GM13977 (cell line): ENCODE measurements at places on chromosomes 5 and 9.

DNA sequence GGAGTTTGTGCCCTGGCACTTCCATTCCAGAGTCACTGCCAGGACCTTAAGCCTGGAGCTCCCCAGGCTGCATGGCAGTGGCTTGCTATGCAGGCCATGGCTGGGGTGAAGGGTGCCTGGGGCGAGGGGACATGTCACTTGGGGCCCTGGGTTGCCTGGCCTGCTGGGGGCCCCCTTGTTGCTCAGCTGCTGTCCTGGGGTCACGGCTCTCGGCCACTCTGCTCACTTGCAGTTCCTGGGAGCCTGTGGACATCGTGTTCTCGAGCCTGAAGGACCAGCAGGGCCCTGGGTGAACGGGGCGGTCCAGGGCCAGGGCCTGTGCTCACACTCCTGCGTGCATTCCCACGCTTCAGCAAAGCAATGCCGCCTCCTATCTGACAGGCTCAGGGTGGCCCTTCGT, 14.5 kb upstream of the SLC2A6 start:
- DNase-seq: no peak

- DNase-seq: peak; percentile 83
Measured at GRCh38 chr9:98101868-98102273, 17.2 kb downstream of the TRIM14 start.

GRCh38 chr9:111320631-111321030, 9.4 kb downstream of the OR2K2 start:
- no peak for DNase-seq

- no peak for DNase-seq
Measured at GRCh38 chr5:111383288-111383970, 128.9 kb downstream of the STARD4 start.

GRCh38 chr9:90546200-90546599, 96.4 kb downstream of the DIRAS2 start:
- DNase-seq: no peak

- DNase-seq: no peak
Measured at GRCh38 chr5:179607160-179607931, 16.1 kb downstream of the HNRNPH1 start.

DNA sequence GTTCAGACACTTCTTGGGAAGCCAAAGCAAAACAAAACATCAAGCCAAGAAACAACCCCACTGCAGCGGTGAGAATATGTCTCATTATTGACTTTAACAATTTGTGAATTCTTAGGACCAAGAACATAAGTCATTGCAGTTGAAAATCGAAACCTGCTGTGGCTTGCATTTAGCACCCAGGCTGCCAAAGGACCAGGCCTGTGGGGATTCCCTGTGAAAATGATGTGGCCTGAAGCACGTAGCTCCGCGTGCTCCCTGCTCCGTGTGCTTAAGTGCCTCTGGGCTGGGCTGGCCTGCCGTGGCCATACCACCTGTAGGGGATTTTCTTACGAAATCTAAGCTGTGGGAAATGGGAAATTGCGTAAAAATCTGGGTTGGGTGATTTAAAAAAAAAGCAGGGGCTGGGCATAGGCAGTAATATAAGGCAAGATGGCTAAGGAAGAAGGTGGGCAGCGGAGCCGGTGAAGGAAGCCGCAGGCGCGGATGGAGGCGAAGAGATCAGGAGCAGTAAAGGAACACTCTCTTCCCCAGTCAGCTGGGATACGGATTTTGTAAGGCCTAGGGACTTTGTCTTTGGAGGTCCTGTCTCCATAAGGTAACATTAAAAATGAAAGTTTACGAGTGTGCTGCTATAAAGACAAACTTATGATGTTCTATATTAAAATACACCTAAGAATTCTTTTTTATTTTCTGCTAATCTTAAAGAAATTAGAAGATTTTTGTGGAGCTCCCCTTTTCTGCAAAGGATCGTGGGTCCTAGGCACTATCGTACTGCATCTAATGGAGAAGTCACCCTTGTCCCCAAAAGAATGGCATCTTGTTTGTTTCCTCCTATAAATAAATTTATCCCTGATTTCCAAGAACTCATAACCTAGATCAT, 189.6 kb upstream of the SEMA6A start:
- peak; percentile 60 for DNase-seq

DNA sequence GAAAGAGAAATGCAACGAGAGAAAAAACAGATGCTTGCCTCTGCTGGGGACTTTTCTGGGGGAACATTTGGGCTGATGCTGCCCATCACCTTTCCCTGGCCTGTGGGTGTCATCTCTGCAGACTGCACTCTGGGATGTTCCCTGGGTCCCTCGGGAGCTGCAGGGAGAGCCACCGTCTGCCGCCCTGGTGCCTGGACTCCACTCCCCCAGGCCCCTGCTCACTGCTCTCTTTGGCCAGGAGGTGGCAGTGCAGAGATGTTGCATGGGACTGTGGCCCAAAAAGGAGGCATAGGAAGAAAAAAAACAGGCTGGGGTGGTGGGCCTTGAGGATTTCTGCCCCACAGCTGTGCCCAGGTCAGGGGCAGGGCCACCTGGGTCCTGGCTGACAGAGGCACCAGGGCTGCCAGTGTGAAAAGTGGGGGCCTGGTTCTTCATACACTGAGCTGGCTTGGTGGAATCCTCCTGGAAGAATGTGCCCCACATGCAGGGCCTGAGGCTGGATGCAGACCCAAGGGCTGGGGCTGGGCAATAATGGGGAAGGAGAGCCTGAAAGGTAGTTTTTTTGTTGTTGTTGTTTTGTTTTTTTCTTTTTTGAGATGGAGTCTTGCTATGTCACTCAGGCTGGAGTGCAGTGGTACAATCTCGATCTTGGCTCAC, 353.6 kb downstream of the SLIT3 start:
- peak; percentile 64 for DNase-seq

- no peak for DNase-seq
Measured at GRCh38 chr9:78856144-78856543, 559.2 kb downstream of the PSAT1 start.

DNA sequence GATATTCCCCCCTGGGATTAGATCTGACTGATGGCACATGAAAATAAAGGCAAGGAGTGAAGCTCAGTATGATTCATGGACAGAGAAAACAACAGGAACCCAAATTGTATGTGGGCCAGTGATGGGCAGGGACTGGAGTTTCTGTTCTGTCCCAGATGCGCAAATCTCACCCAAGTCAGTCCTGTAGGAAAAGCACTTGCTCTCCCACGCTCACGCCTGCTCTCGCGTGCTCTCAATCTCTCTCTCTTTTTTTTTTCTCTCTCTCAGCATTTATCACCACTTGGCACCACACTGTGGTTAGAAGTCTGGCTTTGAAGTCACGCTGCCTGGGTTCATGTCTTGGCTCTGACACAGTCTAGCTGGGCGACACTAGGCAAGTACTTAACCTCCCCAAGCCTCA, 106.5 kb upstream of the LRRTM2 start:
- DNase-seq: no peak

GRCh38 chr5:173785400-173785799, 102.7 kb upstream of the CPEB4 start:
- no peak for DNase-seq

GRCh38 chr9:91075279-91075678, 273.7 kb downstream of the SYK start:
- no peak for DNase-seq

DNA sequence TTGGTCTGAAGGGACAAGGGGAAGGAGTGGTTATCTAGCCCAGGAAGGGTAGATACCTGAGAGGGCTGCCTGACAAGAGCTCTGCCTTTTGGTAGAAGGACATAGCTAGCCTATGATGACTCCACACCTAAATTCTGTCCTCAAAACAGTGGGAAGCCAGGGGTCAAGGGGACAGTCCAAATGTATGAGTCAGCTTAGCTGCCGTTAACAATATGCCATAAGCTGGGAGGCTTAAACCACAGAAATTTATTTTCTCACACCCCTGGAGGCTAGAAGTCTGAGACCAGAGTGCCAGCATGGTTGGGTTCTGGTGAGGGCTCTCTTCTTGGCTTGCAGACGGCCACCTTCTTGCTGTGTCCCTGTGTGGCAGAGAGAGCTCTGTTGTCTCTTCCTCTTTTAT, 306.4 kb downstream of the NTRK2 start:
- DNase-seq: no peak

- no peak for DNase-seq
Measured at GRCh38 chr9:134492281-134492691, 149.3 kb upstream of the COL5A1 start.

DNA sequence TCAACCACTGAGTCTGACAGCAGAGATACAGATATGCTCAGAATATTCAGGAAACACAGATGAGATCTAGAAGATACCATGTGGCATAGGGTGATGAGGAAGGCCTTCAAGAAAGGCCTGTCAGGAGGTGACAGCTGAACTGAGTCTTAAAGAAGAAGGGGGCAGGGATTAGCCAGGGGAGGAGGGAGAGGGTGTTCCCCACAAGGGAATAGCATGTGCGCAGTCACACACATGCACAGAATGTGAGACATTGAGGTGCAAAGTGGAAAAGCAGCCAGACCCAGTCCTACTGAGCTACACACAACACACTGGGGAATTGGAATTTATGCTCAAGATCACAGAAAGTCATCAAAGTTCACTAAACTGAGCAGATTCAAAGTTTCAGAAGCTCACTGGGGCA, 3.0 kb upstream of the SLC25A48 start:
- DNase-seq: no peak

DNA sequence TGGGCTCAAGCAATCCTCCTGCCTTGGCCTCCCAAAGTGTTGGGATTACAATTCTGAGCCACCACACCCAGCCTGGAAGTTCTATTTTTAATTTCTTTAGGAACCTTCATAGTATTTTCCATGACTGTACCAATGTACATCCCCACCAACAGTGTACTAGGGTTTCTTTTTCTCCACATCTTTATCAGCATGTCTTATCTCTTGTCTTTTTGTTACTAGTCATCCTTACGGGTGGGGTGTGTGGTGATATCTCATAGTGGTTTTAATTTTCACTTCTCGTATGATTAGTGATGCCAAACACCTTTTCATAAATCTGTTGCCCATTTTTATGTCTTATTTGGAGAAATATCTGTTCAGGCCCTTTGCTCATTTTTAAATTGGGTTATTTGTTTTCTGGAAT, 123.0 kb upstream of the MEF2C start:
- DNase-seq: no peak

- DNase-seq: no peak
Measured at GRCh38 chr9:136621734-136622093, 41.0 kb upstream of the EGFL7 start.

DNA sequence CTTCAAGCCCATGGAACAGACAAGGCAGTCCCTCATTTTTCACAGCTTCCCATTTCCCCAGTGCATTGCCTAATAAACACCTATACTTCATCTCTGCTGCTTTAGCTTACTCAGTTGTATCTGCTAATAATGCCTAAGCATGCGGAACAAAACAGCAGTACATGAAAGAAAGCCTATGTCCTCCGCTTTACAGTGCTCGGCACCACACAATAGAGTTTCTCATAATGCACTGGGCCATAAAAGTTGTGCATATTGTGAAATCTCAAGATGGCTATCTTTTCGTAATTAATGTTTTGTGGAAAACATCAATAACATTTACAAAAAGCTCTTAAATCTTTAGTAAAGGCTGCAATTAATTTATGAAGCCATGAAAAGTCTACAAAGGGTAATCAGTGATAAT, 69.3 kb downstream of the DENND1A start:
- no peak for DNase-seq

DNA sequence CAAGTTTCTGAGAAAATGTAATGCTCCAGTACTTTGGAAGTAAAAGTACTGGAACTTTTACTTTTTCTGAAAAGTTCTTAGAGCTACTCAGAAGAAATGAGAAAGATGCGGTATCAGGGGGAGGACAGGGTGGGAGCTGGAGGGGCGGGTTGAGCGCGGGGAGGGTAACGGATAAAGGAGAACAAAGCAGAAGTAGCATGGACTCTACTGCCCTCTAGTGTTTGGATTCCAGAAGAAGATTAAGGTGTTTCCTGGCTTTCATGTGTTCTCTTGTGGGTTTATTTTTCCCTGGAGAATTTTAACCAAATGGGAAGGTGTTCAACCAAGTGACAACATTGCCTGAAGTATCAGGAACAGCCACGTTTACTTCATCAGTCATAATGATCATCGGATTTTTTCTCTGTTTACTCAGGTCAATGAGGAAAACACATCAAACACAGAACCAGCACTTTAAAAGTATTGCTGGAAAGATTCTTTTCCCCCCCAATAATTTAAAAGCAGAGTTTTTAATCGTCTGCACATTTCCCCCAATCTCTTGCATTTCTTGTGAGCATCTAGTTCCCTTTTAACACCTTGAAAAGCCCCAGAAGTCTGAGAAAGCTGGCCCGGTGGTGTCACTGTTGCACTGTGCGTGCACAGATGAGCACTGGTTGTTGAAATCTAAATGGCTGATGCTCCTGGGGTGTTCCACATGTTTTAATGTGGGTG, 190.6 kb downstream of the MPDZ start:
- peak; percentile 63 for DNase-seq

DNA sequence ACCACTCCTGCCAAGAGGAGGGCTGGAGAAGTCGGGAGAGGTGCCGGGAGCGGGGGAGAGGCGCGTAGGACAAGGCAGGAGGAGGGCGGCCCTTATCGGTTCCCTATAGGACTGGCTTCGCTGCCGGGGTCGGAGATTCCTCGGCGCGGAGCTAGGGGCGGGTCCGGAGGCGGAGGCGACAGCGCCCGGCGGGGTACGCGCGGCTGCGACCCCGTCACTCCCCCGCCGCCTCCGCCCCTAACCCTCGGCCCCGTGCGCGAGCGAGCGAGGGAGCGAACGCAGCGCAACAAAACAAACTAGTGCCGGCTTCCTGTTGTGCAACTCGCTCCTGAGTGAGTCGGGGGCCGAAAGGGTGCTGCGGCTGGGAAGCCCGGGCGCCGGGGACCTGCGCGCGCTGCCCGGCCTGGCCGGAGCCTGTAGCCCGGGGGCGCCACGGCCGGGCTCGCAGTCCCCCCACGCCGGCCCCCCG, 2.0 kb downstream of the GLIS3 start:
- DNase-seq: peak; percentile 67

GRCh38 chr9:86975036-86975435, 27.7 kb upstream of the GAS1 start:
- DNase-seq: no peak

- DNase-seq: no peak
Measured at GRCh38 chr9:38029915-38030638, 39.0 kb downstream of the SHB start.

DNA sequence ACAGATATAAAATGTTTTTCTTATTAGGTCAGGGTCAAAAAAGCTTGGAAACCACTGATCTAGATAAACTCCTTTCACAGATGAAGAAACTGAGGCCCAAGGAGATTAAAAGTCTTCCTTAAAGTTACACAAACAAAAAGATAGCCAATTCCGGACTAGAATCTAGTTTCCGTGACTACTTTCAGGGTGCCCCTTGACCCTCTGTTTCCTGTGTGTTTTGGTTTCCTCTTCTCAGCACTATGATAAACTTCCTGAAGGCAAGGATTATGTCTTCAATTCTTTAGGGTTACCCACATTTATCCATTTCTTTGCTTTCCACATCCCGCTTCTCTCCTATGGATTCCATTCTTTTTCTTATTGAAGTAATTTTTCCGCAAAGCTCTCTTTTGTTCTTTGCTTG, 83.1 kb downstream of the ADAMTS12 start:
- no peak for DNase-seq
